ENCODE measurements at places on chromosomes 7 and 10.

DNA sequence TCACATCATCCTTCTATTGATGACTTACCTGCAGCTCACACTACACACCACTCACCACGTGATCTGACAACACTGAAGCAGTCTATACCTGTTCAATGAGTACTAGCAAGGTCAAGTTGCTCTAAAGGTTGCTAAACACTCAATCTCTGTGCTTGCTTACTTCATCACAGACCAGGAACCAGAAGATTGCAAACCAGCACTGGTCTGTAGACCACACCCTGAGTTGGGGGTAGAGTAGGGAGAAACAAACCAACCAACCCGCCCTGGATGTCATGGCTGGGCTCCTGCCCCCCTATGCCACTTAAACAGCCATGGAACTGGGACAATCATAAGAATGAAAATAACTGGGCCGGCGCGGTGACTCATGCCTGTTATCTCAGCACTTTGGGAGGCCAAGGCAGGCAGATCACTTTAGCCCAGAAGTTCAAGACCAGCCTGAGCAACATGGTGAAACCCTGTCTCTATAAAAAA lies 19.6 kb downstream of the DLG5 start:
- DNase-seq, result no peak

GRCh38 chr7:25636168-25636567 lies 407.9 kb upstream of the NPVF start:
- no peak for DNase-seq

DNA sequence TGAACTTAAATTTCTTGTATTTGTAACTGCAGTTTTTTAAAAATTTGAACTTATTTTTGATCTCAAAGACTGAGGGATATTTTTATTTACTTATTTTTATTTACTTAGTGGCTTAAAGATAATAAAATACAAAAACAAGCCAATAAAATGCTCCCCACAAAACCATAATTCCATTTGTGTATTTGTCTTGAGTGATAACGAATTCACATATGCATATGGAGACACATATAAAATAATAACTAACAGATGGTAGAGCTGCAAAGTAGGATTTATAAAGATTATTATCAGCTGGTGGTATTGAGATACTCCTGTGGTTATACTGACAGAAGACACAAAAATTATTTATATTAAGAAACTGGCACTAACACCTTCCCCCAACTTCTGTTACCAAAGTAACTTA lies 90.2 kb upstream of the RPA3 start:
- no peak for DNase-seq

DNA sequence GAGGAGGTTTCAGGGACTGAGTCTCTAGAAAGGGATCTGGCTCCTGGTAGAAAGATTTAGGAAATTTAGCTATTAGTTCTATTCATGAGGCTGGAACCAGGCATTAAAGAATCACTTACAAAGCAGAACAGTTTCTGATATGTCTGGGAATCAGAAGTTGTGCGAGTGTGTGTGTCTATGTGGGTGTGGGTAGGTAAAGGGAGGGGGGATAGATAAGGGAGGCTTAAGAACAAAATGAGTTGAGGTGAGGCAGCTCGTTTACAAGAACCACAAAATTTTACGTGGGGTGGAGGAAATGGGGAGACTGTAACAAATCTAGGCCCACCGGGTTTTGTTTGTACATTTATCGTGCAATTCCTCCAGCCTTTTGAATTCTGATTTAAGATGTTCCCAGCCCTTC lies 90.7 kb downstream of the SAMD9 start:
- DNase-seq, result no peak

DNA sequence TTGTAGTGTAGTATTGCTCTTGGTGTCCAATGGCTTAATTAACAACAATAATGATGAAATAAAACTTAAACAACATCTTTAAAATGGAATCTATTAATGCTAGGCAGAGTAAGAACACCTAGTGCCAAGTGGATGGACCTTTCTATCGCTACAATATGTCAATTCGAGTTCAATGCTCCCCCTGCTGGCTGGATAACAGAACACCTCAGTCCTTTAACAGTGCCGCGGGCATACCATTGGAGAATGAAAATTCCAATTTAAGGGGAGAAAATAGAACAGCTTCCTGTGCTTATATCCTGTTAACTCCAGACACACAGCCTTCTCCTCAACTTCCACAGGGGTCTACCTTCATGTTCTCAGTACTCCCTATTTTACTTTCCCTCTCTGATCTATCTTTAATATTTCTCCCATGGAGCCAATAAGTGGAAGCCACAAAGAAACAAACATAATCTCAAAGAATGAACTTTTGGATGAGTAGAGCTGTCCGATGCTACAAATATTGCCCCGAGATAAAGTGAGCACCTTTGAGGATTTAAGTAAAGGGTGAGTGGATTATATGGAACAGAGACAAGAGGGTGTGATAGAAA lies 41.4 kb downstream of the COL1A2 start:
- peak; percentile 18 for DNase-seq

DNA sequence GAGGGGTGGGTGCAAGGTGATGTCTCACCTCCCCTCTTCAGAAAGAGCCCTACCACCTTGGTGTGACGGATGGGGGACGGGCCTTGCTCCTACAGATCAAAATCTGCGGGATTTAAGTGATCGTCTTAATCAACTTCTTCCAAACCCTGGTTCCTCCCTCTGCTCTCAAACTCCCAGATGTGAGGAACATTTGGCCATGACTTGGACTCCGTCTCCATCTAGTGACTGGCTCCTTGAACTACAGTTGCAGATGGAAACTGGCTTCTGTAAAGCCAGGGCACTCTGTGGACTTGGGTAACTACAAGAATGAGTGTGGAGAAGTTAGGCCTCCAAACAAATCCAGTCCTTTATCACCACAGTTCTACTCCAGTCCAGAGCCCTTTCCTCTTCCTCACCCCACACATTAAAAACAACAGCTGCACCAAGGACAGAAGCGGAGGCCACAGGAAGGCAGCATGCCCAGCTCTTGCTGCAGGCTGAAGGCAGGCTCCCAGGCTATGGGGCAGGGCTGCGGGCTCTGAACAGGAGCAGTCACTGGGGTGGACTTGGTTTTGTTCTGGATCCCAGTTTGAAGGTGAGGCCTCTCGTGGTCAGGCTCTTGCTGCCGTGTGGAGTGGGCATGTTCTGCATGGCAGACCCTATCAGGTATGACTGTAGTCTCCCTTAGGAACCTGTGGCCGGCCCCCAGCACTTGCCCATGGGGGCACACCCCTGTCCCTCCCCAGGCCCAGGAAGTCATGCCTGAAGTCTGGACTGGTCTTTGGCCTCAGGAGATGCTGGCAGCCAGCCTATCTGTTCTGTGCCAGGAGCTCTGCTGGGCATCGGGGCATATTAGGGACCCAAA lies 79.4 kb downstream of the VWC2 start:
- peak; percentile 2 for DNase-seq

- no peak for DNase-seq
Observed at GRCh38 chr10:113228530-113228929, 278.5 kb downstream of the TCF7L2 start.

GRCh38 chr7:69184339-69184738 lies 413.9 kb upstream of the AUTS2 start:
- no peak for DNase-seq

- DNase-seq, result no peak
Observed at GRCh38 chr7:116740755-116741462, 68.9 kb downstream of the MET start.

DNA sequence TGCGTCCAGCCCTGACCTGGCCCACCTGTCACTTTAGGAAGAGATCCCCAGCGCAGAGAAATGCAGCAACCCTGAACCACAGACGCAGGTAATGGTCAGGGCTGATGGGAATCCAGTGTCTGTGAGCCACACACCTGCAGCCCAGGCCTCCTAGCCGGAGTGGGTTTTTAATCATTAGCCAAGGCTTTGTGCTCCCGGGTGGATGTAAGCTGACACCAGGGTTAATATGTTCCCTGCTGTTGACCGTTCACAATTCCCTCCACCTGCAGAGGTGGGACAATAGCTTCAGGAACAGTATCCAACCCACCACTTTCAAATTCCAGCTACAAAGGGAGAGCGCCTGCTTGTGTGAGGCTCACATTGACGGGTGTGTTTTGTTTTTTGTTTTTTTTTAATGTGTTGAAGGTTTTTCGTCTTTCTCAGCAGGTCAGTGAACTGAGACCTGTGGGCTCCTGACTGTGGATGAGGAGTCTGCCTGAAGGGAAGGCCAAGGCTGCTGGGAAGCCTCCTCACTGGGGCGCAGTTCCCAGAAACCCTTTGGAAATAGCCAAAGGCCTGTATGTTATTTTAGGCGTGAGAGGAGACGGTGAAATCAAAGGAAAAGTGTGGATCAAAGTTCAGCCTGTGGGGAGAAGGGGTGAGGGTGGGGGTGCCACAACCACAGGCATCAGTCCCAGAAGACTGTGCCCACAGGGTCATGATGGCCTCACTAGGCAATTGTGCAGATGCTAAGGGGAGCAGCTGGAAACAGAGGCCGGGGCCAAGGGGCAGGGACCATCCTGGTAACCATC lies 111.1 kb downstream of the TNS3 start:
- DNase-seq, result no peak

GRCh38 chr10:103845972-103846371 lies 9.4 kb downstream of the SH3PXD2A start:
- no peak for DNase-seq

DNA sequence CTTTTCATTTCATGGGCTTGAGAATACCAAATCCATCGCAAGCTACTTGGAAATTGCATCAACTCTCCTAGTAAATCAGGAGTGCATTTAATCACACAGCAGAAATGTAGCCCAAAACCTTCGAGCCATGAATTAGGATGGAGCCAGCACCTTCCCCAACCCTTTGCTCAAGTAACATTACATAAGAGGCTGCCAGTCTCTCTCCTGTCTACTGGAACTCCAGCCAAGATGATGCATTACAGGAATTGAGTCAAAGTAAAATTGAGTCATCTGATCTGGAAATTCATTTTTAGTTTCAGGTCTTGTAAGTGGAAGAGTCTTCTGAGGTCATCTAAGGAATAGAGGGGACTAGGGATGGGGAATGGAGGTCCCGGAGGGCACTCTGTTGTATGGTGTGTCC lies 69.7 kb upstream of the FHIP2A start:
- DNase-seq, result no peak

- no peak for DNase-seq
Observed at GRCh38 chr7:27107391-27108381, 5.2 kb upstream of the HOXA2 start.

DNA sequence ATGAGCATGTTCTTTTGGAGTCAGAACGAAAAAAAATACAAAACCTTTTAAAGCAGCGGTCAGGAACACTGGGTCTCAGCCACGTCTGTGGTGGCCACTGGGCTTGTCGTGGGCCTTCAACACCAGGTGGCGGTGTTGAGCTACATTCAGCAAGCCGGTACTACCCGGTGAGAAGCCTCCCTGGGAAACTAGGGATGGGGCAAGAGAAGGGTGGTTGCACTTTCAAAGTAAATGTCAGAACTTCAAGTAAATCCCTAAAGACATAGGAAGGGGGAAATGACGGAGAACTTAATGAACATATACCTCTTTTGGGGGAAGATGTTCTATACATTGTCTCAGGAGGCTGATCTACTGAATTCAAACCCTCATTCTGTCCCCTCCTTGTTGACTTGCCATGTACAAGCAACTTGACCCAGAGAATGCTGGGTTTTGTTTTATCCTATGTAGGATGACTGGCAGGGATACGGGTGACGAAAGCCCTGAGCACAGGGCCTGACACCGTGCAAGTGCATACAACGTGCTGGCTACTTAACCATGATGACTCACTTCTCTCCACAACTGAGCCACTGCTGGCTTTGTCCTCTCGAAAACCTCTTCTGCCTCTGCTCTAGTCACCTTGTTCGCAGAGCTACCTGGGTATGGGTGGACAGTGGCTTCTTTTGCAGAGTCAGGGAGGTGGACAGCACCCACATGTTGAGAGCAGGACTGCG lies 49.0 kb upstream of the BAMBI start:
- peak; percentile 67 for DNase-seq

DNA sequence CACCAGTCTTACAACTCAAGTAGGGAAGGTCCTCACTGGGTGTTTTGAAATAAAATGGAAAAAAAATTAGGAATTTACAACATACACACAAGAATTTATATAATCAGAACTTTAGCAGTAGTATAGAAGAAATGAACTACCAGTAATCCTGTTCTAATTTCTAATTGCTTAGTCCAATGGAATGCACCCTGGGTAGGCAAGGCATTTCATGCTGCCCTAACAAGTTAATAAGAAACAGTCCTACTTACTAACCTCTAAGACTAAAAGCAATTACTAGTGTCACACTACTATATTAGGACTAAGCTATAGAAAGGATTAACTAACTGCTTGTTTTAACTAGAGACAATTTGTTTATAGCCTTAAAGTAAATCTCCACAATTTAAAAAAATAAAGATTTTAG lies 158.1 kb downstream of the BTAF1 start:
- DNase-seq, result no peak

DNA sequence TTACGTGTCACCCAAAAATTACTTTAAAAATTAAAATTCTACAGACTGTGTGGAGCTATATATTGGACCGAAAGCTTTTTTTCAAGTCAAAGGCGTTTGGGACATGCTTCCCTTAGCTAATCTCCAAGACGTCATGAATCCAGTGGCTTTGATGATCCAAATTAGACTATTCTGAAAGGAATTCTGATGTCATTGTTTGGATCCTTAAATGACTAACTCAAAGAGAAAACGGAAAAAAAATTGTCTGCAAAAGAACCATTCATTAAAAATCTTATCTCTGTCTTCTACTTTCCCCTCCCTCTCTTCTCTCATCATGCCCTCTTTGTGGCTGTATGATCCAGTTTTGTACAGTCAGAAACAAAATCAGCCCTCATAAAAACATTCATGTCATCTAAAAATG lies 161.8 kb downstream of the ETV1 start:
- DNase-seq, result no peak

- DNase-seq, result no peak
Observed at GRCh38 chr7:133724694-133725093, 402.4 kb upstream of the LRGUK start.

DNA sequence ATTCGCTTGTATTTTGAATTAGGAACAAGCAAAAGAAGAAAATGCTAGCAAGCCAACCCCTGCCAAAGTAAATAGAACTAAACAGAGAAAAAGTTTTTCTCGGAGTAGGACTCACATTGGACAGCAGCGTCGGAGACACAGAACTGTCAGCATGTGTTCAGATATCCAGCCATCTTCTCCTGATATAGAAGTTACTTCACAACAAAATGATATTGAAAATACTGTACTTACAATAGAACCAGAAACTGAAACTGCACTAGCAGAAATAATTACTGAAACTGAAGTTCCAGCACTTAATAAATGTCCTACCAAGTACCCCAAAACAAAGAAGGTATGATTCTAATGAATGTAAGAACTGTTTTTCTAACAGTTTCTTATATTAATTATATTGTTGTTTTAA lies 87.9 kb downstream of the KMT2E start:
- no peak for DNase-seq

- DNase-seq, result no peak
Observed at GRCh38 chr7:29346231-29346978, 151.8 kb downstream of the CHN2 start.

DNA sequence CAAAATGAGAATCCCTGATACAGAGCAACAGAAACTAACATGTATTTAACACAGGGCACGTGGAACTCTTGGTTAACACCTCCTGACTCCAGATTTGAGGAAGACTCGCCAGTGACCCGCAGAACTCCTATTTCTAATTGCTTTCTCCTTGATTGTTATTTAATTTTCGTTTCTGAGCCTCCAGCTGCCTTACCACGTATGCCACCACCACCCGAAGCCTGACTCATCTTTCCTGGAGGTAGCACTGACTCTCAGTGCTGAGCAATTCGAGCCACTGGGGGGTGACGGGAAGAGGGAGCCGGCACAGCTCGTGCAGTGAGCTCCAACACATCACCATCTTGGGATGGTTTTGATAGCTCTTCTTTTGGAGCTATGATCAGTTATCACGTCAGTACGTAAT lies 273.9 kb upstream of the MGMT start:
- no peak for DNase-seq

Measured in retinal pigment epithelial cell (primary cell).